ENCODE measurements at places on chromosomes 11 and 22.

- peak; percentile 78 for ATAC-seq
Observed at GRCh38 chr22:32723643-32724042, 77.9 kb upstream of the TIMP3 start.

- ATAC-seq, result no peak
Observed at GRCh38 chr11:103609117-103610066, 427.0 kb upstream of the DDI1 start.

DNA sequence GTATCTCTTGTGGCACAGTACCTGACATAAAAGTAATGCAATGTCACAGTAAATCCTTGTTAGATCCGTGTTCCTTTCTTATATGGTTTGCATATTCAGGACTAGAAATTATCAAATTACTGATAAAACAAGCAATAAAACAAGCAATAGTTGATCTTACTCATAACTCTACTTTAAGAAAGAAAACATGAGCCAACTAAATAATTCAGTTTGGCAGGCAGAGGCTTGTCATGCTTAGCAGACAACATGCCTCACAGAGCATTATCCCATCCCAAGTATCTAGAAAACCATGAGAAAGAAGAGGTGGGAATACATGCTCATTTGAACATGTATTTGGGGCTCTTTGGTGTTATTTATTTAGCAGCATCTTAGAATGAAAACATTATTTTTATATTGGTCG is 241.9 kb downstream of the SOX6 start:
- no peak for ATAC-seq

GRCh38 chr22:33597274-33597985 is 322.8 kb downstream of the LARGE1 start:
- no peak for ATAC-seq

DNA sequence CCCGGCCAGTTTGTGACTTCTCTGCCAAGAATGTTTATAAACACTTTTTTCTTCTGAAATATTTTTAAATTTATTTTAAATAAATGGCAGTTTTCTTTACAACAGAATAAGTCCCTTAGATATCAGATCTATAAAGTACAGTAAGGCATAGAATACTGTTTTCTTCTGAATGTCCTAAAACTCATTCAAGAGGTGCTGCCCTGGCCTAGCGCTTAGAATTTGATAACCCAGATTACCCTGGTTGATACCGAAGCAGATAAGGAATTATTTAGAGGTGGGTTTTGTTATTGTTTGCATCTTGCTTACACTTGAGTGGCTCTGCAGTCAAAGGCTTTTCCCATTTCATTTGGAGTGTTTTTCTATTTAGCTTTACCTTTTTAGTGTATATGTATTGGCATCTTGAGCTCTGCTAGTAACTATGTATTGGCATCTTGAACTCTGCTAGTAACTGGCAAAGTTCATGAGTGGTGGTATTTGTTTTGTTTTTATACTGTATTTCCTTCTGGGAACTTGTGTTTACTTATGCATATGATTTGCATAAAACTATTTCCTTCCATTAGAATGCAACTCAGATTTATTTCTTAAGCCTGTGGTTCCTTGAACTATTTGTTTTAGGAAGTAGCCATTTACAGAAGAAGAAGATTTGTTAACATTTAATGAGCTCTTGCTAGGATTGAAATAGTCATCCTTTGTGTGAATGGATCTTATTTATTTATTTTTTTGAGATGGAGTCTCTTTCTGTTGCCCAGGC is 1.2 kb downstream of the ACAD8 start:
- ATAC-seq, result no peak

- no peak for ATAC-seq
Observed at GRCh38 chr11:35721651-35722282, 59.2 kb downstream of the TRIM44 start.

GRCh38 chr11:126680131-126680530 is 320.4 kb downstream of the KIRREL3 start:
- no peak for ATAC-seq

- ATAC-seq, result no peak
Observed at GRCh38 chr11:69702769-69703452, 911 bp downstream of the FGF19 start.

GRCh38 chr11:19241260-19242178 is 774 bp upstream of the E2F8 start:
- ATAC-seq, result peak; percentile 27

GRCh38 chr11:61116426-61117167 is 14.3 kb downstream of the CD5 start:
- no peak for ATAC-seq

DNA sequence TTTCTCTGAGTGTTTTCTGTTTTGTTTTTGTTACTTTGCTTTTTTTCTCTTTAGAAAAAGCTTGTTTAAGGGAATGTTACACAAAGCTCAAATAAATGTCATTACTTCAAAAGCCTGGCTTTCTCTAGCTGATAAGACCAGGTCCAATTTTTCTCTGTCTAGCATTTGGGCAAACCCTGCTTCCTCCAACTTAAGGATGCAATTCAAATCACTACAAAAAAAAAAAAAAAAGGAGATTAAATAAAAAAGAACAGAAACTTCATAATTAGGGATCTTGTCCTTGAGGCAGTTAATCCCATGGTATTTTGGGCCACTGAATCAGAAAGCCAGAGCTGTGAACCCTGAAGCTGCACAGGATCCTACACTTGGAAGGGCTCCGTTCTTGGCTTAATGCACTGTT is 480.8 kb upstream of the KIRREL3 start:
- ATAC-seq, result no peak
